Activated CD4-positive, alpha-beta T cell treated with anti-CD3 and anti-CD28 coated beads for 48 hours (primary cell): ENCODE measurements at places on chromosomes 4 and X.
A peak's percentile ranks its signal among the peaks of the same experiment; 100 is the strongest.

GRCh38 chr4:164012396-164013027, 518.0 kb downstream of the TMA16 start:
- peak; percentile 19 for DNase-seq

GRCh38 chr4:110769578-110769977, 146.7 kb upstream of the PITX2 start:
- no peak for DNase-seq

- peak; percentile 47 for DNase-seq
Observed at GRCh38 chr4:55396308-55397125, 760 bp downstream of the TMEM165 start.

- no peak for DNase-seq
Observed at GRCh38 chrX:19617550-19617949, 102.2 kb upstream of the MAP3K15 start.

DNA sequence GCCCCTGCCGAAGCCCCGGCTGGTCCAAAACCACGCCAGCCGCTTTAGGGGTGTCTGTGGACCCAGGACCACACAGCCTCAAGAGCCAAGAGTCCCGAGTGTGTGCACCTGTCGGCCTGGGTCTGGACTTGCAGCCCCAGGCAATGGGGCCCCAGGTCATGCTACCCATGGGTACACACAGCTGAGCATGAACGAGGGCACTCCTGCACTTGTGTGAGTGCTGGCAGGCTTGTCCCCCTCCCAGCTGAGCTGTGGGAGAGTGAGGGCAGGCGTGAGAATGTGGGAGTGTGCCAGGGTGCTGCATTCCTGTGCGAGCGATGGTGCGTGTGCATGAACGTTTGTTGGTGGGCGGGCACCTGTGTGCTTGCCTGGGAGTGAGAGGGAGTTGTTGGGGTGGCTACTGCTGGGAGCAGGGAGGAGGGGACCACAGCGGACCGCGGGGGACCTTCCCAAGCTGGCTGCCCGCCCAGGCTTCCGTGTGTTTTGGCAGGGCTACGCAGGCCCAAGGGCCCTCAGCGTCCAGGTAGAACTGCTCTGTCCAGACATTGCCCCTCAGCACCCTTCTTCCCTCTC, 30.8 kb downstream of the BLOC1S4 start:
- DNase-seq = no peak

DNA sequence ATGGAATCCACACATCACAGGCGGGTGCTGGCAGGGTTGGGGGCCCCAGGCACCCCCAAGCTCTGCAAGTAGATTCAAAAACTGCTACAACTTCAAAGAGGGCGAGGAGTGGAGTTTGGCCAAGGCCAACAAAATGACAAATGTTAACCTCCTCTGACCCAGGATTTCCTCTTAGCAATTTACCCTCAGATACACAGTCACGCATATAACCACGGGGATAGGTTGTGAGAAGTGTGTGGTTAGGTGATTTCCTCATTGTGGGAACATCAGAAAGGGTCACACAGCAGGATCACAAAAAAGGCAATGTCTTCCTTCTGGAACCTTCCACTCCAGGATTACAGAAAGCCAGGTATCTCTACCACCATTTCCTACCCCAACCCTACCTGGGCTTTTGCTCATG, 62.4 kb downstream of the C4orf50 start:
- DNase-seq = no peak

GRCh38 chr4:97150966-97151365, 992.3 kb downstream of the STPG2 start:
- no peak for DNase-seq

DNA sequence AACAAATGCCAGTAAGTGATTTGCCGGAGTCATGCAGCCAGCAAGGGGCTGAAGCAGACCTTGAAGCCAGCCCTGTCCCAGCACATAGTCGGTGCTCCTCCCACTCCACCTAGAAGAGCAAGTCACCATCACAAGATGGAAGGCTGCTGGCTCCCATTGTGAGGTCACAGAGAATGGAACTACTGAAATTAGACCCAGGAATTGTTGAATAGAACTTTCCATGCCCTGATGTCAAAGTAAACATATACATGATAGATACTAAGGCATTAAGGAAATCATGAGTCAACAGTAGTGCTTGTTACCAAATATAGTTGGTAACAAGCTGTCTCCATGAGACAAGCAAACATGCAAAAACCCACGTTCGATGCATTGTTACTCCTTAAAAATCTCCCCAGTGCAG, 177.1 kb upstream of the MID1 start:
- no peak for DNase-seq

DNA sequence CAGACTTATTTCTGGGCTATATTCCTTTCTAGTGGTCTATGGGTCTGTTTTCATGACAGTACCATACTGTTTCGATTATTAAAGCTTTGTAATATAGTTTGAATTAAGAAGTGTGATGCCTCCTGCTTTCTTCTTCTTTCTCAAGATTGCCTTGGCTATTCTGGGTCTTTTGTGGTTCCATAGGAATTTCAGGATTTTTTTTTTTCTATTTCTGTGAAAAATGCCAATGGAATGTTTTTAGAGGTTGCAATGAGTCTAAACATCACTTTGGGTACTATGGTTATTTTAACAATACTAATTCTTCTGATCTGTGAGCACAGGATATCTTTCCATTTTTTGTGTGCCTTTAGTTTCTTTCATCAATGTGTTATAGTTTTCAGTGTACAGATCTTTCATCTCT, 204.3 kb upstream of the HCCS start:
- DNase-seq = no peak

- DNase-seq = no peak
Observed at GRCh38 chr4:79364061-79364460, 38.2 kb upstream of the NAA11 start.

DNA sequence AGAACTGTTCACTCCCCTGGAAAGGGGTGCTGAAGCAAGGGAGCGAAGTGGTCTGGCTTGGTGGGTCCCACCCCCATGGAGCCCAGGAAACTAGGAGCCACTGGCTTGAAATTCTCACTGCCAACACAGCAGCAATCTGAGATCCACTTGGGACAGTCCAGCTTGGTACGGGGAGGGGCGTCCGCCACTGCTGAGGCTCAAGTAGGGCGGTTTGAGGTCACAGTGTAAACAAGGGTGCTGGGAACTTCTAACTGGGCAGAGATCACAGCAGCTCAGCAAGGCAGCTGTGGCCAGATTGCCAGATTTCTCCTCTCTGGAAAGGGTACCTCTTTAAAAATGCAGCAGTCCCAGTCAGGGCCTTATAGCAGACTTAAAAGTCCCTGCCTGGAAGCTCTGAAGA, 53.9 kb upstream of the GALNTL6 start:
- no peak for DNase-seq

DNA sequence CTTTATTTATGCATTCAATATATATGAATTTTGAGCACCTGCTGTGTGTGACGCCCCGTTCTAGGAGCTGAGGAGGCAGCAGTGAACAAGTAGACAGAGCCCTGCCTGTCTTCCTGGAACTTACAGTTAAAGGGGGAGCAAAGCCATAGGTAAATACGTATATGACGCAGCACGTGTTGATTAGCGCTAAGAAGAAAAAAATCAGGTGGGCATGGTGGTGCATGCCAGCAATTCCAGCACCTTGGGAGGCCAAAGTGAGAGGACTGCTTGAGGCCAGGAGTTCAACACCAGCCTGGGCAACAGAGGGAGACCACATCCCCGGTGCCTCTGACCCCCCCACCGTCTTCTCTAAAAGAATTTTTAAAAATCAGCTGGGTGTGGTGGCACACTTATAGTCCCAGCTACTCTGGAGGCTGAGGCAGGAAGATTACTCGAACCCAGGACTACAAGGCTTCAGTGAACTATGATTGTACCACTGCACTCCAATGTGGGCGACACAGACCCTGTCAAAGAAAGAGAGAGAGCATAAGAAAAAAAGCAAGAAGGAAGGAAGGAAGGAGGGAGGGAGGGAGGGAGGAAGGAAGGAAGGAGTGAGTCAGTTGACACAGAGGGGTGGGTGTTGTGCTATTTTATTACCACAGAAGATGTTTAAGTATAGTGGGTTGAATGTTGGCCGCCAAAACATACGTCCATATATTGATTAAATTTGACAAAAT, 5.4 kb upstream of the KIAA0232 start:
- DNase-seq = no peak

DNA sequence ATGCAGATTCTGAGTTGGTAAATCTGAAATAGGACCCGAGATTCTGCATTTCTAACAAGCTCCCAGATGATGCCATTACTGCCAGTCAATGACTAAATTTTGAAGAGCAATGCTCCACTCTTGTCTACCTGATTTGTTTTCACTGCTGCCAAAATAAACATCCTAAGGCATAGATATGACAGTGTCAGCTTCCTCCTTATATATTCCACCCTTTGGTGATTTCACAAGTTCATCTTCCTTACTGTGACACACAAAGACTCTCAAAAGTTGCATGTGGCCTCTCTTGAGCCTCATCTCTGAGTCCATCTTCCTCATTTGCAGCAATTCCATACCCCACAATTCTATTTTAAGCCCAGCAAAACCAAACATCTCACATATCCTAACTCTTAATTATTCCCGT, 110.9 kb downstream of the FBXW7 start:
- DNase-seq = no peak

DNA sequence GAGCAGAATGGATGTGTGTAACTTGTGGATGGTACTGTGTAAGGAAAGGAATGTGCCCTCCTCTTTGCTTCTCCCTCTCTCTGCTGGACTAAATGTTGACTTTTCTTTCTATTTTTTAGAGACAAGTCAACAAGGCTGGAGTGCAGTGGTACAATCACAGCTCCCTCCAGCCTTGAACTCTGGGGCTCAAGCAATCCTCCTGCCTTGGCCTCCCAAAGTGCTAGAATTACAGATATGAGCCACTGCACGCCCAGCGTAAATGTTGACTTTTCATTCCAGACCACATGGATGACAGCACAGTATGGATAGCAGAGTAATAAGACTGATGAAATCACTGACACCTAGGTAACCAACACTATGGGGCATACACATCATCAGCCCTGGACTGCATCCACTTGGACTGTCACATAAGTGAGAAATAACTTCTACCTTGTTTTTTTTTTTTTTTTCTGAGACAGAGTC, 5.1 kb upstream of the RPS3A start:
- no peak for DNase-seq

GRCh38 chr4:182488896-182489295, 245.7 kb downstream of the TENM3 start:
- DNase-seq = no peak

DNA sequence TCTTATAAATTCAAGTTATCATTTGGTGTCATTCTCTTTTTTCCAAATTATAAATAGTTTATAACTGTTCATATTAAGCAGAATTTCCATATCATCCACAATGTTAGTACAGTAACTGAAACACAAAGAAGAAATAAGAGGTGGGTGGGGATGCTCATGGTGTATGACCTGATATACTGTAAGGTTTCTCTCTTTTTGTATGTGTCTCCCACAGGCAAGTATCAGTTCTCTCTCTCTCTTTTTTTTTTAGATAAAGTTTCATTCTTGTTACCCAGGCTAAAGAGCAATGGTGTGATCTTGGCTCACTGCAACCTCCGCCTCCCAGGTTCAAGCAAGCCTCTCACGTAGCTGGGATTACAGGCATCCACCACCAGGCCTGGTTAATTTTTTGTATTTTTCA, 43.7 kb upstream of the UGT2A3 start:
- no peak for DNase-seq

DNA sequence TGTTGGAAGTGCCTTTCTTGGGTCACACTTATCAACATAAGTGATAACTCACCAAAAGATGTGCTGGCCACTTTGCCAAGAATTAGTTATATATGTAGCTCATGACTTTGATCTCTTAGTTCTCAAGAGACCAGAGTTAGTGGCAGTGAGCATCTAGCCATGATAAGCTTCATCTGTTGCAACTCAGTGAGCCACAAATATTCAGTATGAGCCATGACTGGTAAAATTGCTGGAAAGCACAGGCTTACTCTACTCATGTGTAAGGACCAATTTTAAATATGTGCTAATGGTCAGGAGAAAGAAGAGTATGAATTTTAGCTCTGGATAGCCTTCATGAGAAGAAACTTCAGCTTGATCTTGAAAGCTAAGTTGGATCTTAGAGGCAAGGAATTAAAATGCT, 59.4 kb upstream of the TLL1 start:
- no peak for DNase-seq

GRCh38 chr4:1233641-1234308, 15.2 kb downstream of the CTBP1 start:
- DNase-seq = no peak

- DNase-seq = peak; percentile 12
Observed at GRCh38 chr4:184448821-184449220, 25.5 kb downstream of the IRF2 start.

GRCh38 chr4:160546201-160546600, 1443.3 kb downstream of the RAPGEF2 start:
- DNase-seq = no peak

DNA sequence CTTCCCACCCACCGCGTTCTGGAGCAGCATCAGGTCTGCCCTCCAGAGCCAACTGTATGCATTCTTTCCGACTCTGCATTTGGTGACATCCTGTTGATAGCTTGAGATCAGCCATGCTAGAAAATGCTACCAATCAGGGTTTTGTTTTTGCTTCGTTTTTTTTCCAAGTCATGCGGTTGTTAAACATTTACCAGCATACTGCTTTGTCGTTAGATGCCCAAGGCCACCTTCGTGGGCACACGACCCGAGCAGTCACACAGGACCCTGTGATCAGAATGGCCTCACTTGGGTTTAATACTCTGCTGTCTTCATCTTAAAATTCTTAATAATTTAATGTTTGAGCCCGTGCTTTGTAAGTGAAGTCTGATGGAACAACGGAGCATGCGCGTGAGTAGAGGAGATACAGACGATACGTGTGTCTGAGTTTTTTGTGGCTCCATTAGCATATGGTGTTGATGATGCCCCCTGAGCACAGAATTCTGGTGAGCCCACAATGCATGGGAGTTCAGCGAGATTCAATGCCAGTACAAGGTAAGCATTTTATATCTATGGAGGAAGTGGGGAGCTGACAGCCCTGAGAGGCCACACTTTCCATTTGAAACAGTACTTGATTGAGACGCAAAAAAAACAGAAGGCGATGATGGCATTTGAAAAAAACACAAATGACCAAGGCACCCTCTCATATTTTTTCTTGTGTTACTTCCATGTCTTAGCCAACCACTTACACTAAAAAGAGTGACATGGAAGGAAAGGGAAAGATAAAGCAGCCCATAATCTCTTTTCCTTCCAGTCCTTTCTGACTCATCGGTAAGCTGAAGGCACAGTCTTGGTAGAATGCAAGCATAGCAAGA, 323.6 kb downstream of the BCOR start:
- DNase-seq = peak; percentile 30
